ENCODE measurements at places on chromosomes 12 and 14.

- peaks cover 7% of the 10 kb centered on the region for H3K27me3 ChIP-seq
- DNase-seq = no peak
- no peak overlapping the region for H3K4me3 ChIP-seq
Observed at GRCh38 chr14:74257941-74258763, 18.9 kb downstream of the VSX2 start.

DNA sequence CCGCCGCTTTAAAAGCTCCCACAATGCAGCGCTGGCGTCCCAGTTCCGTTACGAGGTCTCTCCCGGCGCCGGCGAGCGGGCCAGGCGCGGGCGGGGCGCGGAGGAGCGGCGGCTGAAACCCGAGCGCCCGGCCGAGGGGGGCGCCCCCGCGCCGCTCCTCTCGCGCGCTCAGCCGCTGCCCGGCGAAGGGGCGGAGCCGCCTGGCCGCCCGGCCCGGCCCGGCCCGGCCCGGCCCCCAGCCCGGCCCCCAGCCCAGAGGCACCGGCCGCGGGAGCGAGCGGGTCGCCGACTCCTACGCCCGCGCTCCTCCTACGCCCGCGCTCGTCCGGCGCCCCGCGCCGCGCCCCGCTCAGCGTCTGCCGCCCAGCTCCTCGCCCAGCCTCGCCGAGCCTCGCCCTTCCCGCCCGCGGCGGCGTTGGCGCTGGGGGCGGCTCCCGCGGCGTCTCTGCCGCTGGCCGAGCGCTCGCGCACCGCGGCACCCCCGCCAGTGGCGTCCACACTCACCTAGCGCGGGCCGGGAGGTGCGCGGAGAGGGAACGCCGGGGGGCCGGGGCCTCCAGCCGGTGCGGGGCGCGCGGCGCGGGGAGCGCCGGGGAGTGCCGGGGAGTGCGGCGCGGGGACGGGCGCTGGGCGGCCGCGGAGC lies at the start of gene RASSF8:
Gene RASSF8 (plus strand): TSS at position 255 of the 643 bp plus-strand sequence. CDS start 96,662 bp downstream, outside the sequence.
- H3K4me1 ChIP-seq = no peaks in the 10 kb centered on the region
- no peaks in the 10 kb centered on the region for H3K36me3 ChIP-seq
- H3K27ac ChIP-seq = peak within 1 kb of the TSS; percentile 93
- peak; percentile 12 for DNase-seq

GRCh38 chr12:52956987-52957386 lies 8.1 kb downstream of the KRT18 start:
- peaks cover 2% of the 10 kb centered on the region for H3K36me3 ChIP-seq
- no peak overlapping the region for H3K27ac ChIP-seq
- no peaks in the 10 kb centered on the region for H3K27me3 ChIP-seq

- DNase-seq = no peak
- H3K27me3 ChIP-seq = no peaks in the 10 kb centered on the region
- H3K27ac ChIP-seq = no peak overlapping the region
- no peaks in the 10 kb centered on the region for H3K36me3 ChIP-seq
- H3K4me1 ChIP-seq = no peaks in the 10 kb centered on the region
- no peak overlapping the region for H3K4me3 ChIP-seq
Observed at GRCh38 chr12:125889742-125890141, 824.5 kb downstream of the AACS start.

DNA sequence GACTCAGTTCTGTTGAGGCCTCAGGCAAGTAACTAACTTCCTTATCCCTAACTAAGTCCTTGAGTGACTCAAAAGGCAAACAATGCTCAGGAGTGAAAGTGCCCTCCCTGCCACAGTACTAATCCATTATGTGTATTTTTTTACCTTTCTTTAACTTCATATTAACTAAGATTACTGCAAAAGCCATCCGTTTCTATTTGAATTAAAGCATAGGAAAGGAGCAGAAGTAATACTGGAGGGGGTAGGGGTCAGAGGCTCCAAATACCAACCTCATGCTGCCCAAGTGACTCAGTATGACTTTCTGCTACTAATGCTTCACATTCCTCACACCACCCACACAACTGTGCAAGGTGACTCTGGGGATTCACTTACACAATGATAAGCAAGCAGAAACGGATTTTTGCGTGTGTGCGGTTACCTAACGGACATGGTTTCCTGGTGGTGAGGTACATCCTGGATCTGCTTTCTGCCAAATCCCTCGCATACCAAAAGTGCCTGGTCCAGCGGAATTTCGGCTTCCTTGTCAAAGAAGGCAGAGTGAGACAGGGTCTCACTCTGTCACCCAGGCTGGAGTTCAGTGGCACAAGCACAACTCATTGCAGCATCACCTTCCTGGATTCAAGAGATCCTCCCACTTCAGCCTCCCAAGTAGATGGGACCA lies 25.1 kb downstream of the MOK start:
- DNase-seq = no peak
- H3K4me1 ChIP-seq = no peaks in the 10 kb centered on the region
- H3K27me3 ChIP-seq = no peaks in the 10 kb centered on the region
- H3K4me3 ChIP-seq = no peak overlapping the region
- no peak overlapping the region for H3K27ac ChIP-seq

- H3K27ac ChIP-seq = no peak overlapping the region
- H3K4me3 ChIP-seq = no peak overlapping the region
- H3K36me3 ChIP-seq = no peaks in the 10 kb centered on the region
- H3K4me1 ChIP-seq = no peaks in the 10 kb centered on the region
Observed at GRCh38 chr12:67202011-67202677, 67.0 kb upstream of the CAND1 start.

DNA sequence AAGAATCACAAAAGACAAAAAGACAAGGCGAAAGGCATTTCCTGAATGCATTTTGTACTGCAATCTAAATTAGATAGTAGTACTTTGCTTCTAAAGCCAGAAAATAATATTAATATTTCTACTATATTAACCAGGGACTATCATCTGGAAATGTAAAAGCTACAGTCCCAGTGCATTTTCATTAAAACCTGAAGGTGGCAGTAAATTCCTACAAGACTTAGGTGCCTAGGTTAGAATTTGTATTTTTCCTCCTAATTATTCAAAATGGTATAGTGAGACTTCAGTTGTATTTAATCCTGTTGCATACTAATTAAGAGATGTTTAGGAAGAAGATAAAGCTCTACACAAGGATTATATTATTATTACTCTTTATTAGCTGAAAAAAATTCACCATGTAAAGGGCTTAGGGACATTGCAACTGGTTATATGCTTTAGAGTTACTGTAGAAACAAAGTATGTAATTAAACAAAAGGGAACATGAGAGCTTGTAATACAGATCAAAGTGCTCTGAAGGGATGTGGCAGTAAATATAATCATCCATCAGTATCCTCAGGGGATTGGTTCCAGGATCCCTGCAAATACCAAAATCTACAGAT lies 53.6 kb downstream of the BRMS1L start:
- no peak overlapping the region for H3K27ac ChIP-seq
- H3K36me3 ChIP-seq = no peaks in the 10 kb centered on the region
- no peaks in the 10 kb centered on the region for H3K4me1 ChIP-seq

- no peak for DNase-seq
Observed at GRCh38 chr12:66717036-66717673, 38.3 kb upstream of the GRIP1 start.

- H3K27me3 ChIP-seq = peaks cover 3% of the 10 kb centered on the region
- no peaks in the 10 kb centered on the region for H3K4me1 ChIP-seq
- H3K36me3 ChIP-seq = no peaks in the 10 kb centered on the region
- H3K4me3 ChIP-seq = no peak overlapping the region
- H3K27ac ChIP-seq = no peak overlapping the region
Observed at GRCh38 chr14:75493592-75494087, 28.6 kb upstream of the BATF start.

- H3K27me3 ChIP-seq = no peaks in the 10 kb centered on the region
- H3K27ac ChIP-seq = no peak overlapping the region
- peak; percentile 86 for DNase-seq
Observed at GRCh38 chr14:105414456-105415371, 4.9 kb upstream of the MTA1 start.

GRCh38 chr12:78402366-78403134 lies 462.0 kb upstream of the SYT1 start:
- no peaks in the 10 kb centered on the region for H3K27me3 ChIP-seq
- DNase-seq = no peak
- no peaks in the 10 kb centered on the region for H3K36me3 ChIP-seq
- H3K27ac ChIP-seq = no peak overlapping the region
- no peak overlapping the region for H3K4me3 ChIP-seq

GRCh38 chr12:105698075-105698474 lies 367.6 kb downstream of the C12orf75 start:
- H3K4me1 ChIP-seq = no peaks in the 10 kb centered on the region
- H3K27me3 ChIP-seq = no peaks in the 10 kb centered on the region
- H3K27ac ChIP-seq = no peak overlapping the region
- DNase-seq = no peak
- H3K36me3 ChIP-seq = no peaks in the 10 kb centered on the region

DNA sequence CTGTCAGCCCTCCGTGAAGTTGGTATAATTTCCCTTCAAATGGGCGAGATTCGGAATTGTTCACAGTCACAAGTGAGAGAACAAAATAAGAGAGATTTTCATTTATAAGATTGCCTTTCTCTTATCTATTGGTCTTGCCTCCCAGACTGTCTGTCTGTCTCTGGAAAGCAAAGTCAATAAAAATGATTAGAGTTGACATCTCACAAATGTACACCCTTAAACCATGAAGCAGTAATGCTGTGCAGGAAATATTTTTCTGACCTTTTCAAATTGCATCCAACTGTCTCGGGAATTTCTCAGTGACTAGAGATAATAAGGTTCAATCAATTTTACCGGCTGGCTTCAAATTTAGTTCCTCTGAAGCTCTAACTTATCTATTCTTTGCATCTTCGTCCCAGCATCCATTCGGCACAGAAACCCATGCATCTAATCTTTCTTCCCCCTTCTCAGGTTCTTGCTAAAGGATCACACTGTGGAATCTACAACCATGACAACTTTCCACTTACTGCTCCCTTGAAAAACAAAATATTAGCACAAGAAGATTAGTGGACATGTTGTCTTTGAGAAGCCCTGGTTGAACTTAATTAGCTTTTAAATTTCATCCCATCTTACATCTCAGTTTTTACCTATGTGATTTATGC lies 93.1 kb downstream of the RMST start:
- no peaks in the 10 kb centered on the region for H3K36me3 ChIP-seq
- H3K4me1 ChIP-seq = no peaks in the 10 kb centered on the region
- no peak overlapping the region for H3K4me3 ChIP-seq
- no peaks in the 10 kb centered on the region for H3K27me3 ChIP-seq

GRCh38 chr12:83960767-83961166 lies 951.8 kb downstream of the SLC6A15 start:
- no peaks in the 10 kb centered on the region for H3K36me3 ChIP-seq
- no peaks in the 10 kb centered on the region for H3K27me3 ChIP-seq
- DNase-seq = no peak
- H3K4me3 ChIP-seq = no peak overlapping the region

GRCh38 chr14:54058505-54058904 lies 101.9 kb upstream of the BMP4 start:
- no peaks in the 10 kb centered on the region for H3K4me1 ChIP-seq
- H3K27ac ChIP-seq = no peak overlapping the region

GRCh38 chr12:13509740-13510139 lies 313.2 kb downstream of the EMP1 start:
- H3K36me3 ChIP-seq = no peaks in the 10 kb centered on the region
- DNase-seq = no peak
- H3K4me3 ChIP-seq = no peak overlapping the region
- H3K4me1 ChIP-seq = no peaks in the 10 kb centered on the region
- no peaks in the 10 kb centered on the region for H3K27me3 ChIP-seq
- H3K27ac ChIP-seq = no peak overlapping the region

DNA sequence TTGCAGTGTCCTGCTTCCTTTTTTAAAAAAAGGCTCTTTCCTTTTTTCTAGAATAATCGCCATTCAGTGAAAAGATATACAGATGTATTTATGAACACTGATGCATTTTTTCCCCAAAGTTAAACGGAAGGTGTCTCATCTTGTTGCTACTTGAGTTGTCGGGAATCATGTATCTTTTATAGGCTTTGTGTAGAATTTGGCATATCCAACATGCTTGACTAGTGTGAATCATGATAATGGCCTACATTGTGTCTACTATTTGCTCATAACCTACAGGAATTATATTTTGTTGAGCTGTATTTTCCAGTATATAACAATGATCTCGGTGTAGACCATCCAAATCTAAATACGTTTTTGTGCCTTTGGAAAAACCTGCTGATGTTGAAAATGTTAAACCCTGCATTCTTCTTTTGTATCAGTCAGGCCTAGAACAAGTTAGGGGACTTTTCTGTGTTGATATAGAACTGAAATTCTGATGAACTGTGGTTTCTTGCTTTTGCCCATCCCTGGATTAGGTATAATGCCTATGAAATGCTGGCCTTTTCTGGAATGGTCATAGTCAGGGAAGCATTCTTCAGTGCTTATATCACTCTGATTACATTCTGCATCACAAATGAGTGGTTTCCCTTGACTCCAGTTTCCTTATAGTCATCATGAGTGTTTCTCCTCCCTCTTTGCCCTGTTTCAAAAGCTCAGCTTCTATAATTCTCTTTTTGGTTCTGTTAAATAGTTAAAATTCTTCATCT lies 10.8 kb downstream of the BMAL2 start:
- H3K27ac ChIP-seq = no peak overlapping the region
- H3K4me1 ChIP-seq = no peaks in the 10 kb centered on the region
- H3K36me3 ChIP-seq = no peaks in the 10 kb centered on the region
- no peaks in the 10 kb centered on the region for H3K27me3 ChIP-seq
- no peak overlapping the region for H3K4me3 ChIP-seq

DNA sequence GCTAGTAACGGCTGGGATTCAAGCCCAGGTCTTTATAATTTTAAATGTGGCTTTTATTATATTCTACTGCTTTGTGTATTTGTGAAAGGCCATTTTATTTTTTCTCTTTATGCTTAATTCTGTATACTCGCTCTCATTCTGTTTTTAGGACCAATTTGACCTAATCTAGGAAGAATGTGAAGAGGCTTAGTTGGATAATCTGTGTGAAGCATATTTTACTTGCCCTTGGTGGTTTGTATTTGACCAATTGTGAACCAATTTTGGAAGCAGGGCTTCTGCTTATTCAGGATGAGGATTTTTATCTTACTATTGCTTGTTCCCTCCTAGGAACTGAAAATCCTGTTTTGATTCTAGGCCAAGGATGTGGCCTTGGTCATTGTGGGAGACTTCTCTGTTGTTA lies 113.1 kb downstream of the TTC6 start:
- no peak overlapping the region for H3K27ac ChIP-seq
- H3K4me1 ChIP-seq = no peaks in the 10 kb centered on the region
- no peaks in the 10 kb centered on the region for H3K27me3 ChIP-seq

DNA sequence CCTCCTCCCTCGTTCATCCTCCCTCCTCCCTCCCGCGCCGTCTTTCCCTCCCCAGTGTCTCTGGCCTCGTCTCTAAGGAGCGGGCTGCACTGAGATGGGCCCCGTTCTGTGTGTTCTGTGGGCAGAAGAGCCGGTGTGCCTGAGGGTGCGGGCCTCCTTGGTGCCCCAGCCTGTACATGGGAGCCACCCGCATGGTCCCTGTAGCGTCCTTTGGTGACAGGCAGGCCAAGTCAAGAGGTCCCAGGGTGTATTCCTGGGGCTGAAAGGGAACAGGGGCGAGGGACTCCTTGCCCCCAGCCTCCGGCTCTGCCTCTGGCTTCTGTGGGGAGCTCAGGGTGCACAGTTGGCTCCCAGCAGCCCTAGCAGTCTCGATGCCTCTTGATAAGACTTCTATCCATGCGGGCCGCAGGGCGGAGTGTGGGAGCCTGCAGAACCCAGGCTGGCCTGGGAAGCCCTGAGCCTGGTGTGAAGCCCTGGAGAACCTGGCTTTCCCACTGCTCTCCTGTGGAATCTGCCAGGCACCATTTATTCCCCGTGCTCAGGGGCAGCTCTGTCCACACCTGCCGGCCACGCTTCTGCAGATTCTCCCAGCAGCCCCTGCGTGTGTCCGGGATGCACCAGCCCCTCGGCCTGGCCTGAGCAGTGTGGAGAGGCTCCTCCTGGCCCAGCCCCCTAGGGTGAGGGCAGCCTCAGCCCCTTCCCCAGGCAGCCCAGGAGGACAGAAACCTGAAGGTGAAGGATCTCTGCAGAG lies 181.3 kb downstream of the KIF26A start:
- H3K4me3 ChIP-seq = no peak overlapping the region
- H3K27ac ChIP-seq = no peak overlapping the region
- no peaks in the 10 kb centered on the region for H3K36me3 ChIP-seq
- no peak for DNase-seq
- H3K4me1 ChIP-seq = no peaks in the 10 kb centered on the region
- peaks cover 7% of the 10 kb centered on the region for H3K27me3 ChIP-seq
